ENCODE measurements at places on chromosomes 11 and 22.

GRCh38 chr22:24768537-24769374 is 5.8 kb downstream of the PIWIL3 start:
- DNase-seq = peak; percentile 31

- no peak for DNase-seq
Measured at GRCh38 chr11:131154351-131154750, 216.1 kb upstream of the NTM start.

DNA sequence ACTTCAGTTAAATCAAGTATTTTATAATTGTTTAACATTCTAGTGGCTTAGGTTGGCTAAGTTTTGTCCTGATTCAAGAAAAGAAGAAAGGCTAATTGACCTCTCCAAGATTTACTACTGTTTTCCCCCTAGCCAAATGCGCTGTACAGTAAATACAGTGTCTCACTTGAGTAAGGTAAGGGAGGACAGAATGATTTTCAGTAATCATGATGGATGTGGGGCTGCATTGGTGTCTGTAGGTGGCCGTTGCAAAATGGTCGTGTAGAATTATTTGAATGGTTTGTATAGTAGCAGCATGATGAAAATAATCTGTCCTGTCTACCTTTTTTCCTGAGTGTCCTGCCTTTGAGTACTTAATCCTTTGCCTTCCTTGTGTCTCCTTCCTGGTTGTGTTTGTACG is 4.6 kb downstream of the CECR2 start:
- no peak for DNase-seq

DNA sequence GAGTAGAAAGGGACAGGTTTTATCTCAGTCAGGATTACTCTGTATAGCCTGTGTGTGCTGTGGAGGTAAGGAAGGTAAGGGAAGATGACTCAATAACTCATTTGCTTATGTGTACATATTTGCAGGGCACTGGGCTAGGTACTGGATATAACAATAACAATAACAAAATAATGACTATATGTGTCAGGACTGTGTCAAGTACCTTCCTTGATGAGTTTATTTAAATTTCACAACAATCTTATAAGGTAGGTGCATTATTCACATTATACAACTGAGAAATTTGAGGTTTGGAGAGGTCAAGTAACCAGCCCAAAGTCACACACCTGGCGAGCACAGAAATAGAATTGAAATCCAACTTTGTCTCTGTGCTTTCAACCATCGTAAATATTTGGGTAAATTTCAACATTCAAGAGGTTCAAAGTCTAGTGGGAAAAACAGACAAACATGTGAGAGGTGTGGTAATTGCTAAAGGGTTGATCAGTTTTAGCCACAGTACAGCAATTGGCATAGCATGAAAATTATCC is 131.8 kb downstream of the APIP start:
- no peak for DNase-seq

DNA sequence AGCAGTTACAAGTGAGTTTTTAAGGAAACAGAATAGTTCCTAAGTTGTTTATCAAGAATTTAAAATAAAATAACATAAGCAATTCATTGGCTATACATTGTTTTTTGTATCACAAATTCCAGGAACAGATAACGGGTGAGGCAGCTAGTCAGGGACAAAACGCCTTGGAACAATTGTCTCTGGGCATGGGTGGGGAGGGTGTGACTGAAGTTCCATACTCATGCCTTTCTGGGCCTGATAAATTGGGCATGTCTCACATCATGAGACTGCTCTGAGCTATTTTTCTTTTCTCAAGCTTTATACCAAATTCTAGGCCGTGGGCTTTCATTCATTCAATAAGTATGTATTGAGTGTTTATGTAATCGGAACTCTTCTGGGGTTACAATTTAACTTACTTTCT is 21.6 kb downstream of the FOLR3 start:
- no peak for DNase-seq

GRCh38 chr11:117870103-117870952 is 6.1 kb downstream of the FXYD6 start:
- no peak for DNase-seq

- no peak for DNase-seq
Measured at GRCh38 chr11:78354408-78355308, 63.0 kb downstream of the GAB2 start.

GRCh38 chr11:95364324-95365295 is 133.6 kb upstream of the SESN3 start:
- no peak for DNase-seq

DNA sequence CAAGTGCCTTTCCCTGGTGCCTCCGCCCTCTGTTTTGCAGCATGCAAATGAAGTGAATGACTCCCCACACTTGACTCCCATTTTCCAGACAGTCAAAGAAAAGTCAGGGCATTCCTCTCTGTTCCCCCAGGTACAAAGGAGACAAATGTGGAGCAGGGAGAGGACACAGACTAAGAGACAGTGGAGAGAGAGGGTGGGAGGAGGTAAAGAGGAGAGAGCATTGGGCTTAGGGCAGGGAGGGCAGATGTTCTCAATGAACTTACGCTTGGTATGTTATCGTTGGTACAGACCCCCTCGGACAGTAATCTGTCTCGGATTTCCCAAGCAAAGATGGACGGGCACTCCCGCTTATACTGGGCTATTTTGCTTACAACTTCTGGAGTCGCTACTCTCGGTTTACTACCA is 9.8 kb downstream of the PAX6 start:
- no peak for DNase-seq

GRCh38 chr11:43558146-43558545 is 122.4 kb upstream of the HSD17B12 start:
- no peak for DNase-seq

DNA sequence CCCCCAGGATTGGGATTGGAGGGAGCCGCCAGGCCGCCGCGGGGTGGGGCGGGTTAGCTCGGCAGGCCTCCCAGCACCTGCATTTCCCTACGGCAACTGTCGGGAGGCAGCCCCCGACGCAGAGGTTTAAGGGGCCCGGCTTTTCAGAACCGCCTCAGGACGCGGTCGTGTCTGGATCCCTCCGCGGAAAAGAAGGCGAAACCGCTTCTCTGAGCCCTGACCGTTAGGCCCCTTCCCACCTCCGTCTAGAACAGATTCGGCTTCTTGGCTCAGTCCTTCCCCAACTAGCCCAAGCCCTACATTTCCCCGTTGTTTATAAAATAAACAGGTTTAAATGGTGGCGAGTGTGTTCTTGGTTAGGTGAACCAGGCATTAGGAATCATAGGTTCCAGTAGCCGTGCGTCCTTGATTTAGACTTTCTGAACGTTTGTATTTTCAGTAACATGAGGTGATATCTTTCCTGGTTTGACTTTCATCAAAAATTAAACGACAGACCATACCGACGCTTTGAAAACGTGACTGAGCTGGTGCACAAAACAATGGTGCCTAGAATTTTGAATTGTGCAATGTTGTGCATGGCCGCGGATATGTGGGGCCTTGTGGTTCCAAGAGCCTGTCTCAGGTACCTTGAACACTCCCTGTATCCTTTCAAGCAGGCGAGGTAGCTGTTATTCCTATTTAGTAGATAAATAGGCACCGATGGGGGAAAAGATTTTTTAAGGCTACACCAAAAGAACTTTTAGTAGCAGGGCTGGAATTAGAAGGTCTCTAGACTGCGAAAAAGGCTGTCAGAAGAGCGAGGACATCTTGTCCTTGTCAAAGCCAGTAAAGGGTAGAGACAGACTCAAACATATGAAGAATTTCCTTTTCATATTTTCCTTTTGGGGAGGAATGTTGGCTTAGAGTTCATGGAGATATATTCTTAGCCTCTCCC is 1.2 kb upstream of the HSPA8 start:
- no peak for DNase-seq

DNA sequence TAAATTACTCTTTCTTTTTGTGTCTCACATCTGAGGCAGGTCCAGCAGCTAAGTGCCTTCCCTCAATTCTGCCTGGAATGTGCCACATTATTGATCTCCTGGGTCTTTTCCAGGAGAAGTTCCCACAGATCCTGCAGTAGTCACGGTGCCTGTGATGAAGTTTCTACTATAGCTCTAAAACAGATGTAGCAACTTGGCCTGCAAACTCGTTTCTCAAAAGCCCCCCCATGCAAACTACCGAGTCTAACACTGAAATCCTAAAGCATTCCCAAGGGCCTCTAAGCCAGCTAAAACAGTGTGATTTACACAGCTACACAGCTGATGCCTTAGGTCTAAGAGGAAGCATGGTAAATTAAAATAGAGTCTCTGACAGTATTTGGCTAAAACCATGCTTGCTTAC is 54.3 kb downstream of the DDI1 start:
- DNase-seq = no peak

DNA sequence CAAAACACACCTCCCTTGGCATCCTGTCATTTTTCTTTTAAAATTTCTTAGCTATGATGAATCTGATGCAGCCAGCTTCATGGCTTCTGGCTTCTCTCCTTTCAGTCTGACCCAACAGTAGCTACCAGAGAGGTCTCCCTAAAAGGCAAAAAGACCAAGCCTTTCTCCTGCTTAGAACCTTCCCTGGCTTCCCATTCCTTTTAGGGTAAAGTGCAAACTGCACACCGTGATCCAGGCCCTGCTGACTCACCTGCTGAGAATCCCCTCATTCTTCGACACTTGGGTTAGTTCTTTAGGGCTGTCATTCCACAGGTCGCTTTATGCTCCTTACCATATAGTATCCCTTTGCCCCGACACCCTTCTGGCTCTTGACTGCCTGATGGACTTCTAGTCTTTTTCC is 362.4 kb downstream of the MIAT start:
- no peak for DNase-seq

- no peak for DNase-seq
Measured at GRCh38 chr11:1292644-1293618, 16.5 kb downstream of the TOLLIP start.

DNA sequence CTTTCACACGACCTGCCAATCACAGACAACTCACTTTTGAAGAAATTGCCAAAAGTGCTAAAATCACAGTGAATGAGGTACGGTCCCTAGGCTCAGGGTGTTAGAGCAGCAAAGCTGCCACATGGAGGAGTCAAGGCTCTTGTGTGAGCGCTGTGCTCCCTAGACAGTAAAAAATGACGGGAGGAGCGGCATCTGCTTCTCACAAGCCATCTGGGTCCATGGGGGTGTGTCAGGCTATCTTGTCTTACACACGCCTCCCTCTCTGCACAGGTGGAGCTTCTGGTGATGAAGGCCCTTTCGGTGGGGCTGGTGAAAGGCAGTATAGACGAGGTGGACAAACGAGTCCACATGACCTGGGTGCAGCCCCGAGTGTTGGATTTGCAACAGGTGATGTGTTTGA is 14.8 kb downstream of the PSMD13 start:
- no peak for DNase-seq

Measured in stimulated activated CD4-positive, alpha-beta T cell treated with anti-CD3 and anti-CD28 coated beads, Interleukin-1b, Interleukin-23, amount 100 ng/mL, for 24 hours (primary cell).